ENCODE measurements at places on chromosomes 3 and 15.
A peak's percentile ranks its signal among the peaks of the same experiment; 100 is the strongest.

- DNase-seq: peak; percentile 55
These were observed 65.3 kb downstream of the IGF1R start for GRCh38 chr15:98713585-98714001.

DNA sequence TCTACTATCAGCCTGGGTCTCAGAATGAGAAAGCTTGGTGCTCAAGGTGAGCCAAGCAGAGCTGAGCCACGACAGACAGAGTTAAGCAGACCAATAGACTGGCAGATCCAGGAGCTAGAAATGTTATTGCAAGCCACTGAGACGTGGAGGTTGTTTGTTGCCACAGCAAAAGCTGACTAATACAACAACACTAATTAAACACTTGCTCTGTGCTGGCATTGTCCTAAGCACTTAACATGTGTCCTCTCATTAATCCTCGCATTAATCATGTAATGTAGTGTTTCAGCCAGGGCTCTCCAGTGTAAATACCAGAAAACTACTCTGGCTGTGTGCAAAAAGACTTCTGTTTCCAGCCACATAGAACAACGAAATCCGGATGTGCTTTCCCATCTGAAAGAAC lies 11.6 kb upstream of the SPSB4 start:
- DNase-seq: no peak

DNA sequence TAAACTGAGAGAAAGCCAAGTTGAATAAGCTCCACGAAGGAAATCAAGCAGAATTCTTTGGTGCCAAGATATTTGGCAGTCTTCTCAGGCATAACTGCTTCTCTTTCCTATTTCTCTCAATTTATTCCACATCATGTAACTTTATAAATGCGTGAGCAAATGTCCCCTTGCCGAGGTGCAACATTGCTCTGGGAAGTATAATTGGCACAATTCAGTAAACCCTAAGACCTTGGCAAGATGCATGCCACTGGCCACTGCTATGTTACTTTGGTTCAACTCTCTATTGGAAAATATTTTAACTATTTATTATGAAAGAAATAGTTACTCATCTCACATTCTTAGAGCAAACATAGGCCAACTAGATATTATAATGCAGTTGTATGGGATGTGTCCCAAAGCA lies 170.2 kb downstream of the SUCNR1 start:
- peak; percentile 81 for DNase-seq

DNA sequence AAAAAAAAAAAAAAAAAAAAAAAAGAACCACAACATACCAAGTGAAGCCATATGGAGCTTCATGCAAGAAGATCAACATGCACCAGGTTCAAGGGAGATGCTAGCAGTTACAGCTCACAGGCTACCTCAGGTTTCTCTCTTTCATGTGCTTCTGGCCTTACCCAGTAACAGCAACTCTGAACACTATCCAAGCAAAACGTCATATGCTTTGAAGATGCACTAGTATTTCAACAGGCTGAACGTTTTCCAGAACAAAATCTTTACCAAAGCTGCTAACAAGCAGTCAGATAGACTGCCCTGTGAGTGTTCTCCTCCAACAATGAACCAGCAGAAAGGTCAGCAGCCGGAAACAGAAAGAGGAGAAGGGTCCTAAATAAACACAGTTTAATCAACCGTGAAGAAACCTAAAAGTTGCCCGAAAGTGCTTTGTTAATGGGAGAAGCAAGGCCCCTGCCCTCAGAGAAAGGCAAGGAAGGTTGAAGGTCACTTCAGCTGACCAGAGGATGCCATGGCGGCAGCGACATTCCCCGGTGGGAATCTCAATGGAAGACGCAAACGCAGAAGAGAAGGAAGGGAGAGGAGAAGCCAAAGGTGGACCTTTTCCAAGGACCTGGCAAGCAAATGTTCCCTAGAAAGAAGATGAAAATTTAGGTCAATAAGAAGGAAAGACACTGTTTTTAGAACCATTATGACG lies 80.1 kb downstream of the CCNL1 start:
- peak; percentile 17 for DNase-seq

GRCh38 chr3:87361271-87361670 lies 84.9 kb upstream of the POU1F1 start:
- no peak for DNase-seq

DNA sequence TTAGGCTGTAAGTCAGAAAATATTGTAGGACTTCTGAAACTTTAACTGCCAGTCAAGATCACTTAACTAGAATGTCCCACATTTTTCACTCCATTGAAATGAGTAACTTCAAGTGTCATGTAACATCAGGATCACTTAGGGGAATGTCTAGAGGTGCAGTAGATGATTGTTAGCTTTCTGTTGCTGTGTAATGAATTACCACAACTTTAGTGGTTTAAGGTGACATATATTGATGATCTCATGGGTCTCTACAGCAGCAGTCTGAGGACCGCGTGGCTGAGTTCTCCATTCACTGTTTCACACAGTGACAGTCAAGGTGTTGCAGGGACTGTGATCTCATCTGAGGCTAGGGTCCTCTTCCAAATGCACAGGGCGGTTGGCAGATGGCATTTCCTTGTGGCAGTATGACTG lies 82.7 kb downstream of the SLC25A26 start:
- DNase-seq: no peak

DNA sequence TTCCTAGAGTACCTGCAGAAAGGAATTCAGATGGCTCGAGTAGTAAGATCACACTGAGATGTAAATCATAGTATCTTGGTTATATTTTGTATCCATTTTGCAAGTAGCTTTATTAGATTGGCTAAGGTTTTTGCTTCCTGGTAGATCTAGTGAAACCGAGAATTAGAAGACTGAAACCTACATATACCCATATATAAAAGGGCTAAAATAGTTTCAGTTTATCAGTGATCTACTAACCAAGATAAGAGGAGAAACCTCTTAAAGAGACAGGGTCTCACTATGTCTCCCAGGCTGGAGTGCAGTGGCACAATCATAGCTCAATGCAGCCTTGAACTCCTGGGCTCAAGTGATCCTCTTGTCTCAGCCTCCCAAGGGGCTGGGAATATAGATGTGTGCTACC lies 135.3 kb downstream of the PCCB start:
- DNase-seq: no peak

GRCh38 chr15:95994418-95994817 lies 336.1 kb upstream of the NR2F2 start:
- peak; percentile 27 for DNase-seq

- DNase-seq: peak; percentile 90
These were observed 6.1 kb downstream of the SCAP start for GRCh38 chr3:47469616-47470015.

DNA sequence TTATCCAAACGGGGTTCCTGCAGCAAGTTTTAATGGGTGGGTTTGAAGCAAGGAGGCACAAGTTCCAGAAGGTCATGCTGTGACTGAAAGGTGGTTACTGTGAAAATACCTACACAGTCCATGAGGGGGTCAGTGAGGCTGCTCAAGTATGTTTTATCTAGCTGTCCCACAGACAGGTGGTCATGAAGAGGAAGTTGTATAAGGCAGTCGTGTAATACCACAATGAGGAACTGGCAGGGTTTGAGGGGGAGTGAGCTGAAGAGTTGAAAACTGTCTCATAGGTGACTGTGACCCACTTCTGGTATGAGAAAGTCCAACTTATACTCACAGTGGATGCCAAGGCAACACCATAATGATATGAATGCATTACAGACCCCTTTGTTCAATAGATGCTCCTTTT lies 856.8 kb downstream of the OTOL1 start:
- DNase-seq: no peak

DNA sequence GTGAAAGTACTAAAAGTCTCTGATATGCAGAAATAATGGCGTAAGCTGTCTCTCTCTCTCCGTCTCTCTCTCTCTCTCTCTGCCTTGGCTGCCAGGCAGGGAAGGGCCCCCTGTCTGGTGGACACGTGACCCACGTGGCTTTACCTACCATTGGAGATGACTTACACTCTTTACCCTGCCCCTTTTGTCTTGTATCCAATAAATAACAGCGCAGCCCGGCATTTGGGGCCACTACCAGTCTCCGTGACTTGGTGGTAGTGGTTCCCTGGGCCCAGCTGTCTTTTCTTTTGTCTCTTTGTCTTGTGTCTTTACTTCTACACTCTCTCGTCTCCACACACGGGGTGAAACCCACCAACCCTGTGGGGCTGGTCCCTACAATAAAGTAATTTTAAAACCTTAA lies 12.2 kb upstream of the TMEM40 start:
- DNase-seq: no peak

- DNase-seq: no peak
These were observed 1.2 kb upstream of the DAZL start for GRCh38 chr3:16606398-16606797.

GRCh38 chr15:37360724-37361123 lies 260.4 kb upstream of the MEIS2 start:
- DNase-seq: no peak

DNA sequence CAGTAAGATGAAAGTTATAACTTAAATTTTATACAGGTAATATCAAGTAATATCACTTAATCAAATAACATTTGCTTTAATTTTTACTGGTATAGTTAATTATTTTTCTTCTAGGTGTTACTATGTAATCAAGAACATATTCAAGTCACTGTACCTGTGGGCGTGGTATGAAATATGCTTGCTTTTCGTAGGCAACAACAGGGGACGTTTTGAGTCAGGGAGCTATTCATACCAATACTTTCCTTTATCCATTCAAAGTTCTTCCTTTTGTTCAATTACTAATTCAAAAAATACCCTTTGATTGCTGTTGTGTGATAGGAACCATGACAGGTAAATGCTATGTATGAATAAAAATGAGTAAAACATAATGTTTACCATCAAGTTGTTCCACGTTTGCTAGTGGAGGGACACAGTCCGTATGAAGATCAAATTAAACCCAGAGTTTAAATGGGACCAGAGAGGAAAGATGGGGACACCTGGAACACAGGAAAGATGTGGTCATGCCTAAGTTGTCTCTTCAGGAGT lies 654.0 kb upstream of the KCNMB2 start:
- DNase-seq: no peak

GRCh38 chr3:183815563-183815940 lies 9.8 kb downstream of the MAP6D1 start:
- no peak for DNase-seq

DNA sequence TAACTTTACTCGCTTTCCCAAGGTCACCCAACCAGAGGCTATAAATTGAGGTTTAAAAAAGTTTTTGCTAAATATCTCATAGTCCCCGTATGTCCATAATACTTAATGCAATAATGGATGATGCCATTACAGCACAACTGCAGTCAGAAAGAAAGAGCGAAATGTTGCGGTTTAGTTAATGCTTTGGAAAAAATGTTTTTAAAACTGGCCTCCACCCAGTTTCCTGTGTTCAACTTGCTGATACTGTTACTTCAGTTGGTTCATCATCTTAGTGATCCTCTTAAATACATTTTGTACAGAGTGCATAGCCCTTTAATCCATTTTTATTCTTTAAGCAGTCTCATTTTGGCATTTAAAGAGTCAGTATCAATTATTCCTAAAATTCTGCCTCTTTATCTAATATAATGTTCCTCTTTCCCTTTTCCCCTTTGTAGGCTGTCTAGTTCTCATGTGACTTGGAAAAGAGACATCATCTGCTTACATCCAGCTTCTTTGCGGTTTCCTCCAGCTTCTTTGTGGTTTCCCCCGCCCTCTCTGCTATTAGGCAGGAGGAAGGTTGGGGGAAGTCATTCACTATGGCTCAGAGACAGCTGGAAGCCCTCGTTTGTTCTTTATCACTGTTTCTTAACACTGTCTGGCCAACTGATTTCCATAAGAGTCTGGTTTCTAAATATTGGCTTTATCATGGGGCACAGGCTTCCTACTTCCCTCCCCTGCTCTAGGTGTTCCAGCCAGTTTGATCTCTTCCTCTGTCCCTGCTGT lies 154.3 kb downstream of the GOLIM4 start:
- peak; percentile 80 for DNase-seq

DNA sequence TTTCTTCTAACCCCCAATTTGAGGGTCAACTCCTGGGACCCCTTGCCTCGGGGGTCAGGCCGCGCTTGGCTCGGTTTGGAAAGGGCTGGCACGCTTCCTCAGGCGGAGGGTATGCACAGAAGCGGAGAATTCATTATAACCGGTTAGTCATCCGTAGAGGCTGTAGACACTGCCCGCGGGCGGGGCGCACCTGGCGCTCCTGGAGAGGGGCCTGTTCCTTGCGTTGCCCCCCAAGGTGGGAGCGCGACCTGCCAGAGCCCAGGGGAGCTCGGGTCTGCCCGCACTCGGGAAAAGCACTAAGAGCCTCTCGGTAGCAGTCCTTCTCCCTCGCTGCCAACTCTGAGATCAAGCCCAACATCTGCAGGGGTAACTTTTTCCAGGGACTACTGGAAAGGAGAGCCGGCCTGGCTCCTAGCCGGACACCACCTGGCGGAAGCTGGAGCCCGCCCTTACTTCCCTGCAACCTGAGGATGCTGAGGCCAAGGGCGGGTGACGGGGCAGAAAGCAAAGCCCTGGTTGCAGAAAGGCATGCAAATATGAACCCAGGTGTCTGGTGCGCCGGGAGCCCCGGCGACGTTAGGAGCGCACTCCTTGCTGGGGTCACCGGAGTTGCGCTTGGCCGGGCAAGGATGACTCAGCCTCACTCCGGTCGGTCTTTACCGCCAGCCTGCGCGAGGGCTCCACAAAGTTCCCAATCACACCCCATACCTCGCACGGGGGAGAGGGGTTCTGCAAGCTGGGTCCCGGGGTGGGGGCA lies 1.5 kb upstream of the CACNA2D3 start:
- DNase-seq: no peak

DNA sequence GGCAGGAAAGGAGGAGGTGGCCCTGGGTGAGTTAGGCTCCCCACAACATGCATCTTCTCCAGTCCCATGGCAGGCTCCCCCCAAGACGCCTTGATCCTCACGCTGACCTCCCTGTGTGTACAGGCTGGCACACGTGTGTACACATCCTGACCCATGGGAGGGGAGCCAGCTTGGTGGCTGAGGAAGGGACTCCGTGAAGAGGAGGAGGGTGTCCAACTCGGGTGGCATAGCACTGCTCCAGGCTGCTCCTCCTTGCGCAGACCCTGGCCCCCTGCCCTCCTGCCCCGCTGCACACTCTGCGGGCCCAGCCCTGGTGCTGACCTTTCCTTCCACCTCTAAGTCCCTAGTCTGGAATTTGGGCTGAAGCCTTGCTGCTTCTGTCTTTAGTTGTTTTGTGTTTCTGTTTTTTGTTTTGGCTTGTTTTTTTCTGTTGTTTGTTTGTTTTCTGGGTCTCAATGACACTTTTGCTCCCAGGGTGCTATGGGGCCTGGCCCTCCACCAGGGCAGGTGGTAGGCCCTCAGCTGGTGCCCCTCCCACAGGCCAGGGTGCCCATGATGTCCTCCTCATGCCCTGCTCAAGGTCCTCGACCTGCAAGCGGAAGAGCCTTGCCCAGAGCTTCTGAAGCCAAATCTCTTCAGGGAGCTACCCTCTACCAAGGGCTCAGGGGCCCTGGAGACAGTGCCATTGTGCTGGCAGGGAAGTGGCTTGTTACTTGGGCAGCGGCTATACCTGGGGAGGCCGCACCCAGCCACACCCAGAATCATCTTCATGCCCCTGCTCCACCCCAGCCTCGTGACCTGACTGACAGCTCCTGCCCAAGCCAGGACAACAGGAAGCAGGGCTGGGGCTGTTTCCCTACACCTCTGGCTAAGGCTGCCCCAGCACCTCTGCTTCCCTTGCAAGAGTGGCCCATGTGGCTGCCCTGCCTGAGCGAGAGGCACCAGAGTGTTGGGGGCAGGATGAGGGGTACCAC lies 5.1 kb downstream of the EPHB3 start:
- no peak for DNase-seq

- DNase-seq: peak; percentile 34
These were observed 7.1 kb upstream of the TTC14 start for GRCh38 chr3:180594631-180595558.
